ENCODE measurements at places on chromosomes 1 and 21.
A peak's percentile ranks its signal among the peaks of the same experiment; 100 is the strongest.

DNA sequence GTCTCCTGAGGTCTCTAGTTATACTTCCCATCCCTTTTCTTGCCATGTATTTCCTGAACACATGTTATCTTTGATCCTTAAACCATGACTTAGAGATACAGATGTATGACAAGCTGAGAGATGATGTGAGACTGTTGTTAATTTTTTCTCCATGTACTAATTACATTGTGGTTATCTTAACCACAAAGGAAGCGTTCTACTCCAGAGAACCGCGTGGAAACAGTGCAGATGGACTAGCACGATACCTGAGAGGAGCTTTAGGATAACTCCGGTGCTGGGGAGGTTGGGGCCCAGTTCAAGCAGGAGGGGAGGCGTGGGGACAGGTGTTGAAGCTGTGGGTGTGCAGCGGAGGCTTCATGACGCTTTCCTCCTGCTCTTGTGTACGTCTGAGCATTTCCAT is 17.5 kb downstream of the PDE9A start:
- no peak for DNase-seq

DNA sequence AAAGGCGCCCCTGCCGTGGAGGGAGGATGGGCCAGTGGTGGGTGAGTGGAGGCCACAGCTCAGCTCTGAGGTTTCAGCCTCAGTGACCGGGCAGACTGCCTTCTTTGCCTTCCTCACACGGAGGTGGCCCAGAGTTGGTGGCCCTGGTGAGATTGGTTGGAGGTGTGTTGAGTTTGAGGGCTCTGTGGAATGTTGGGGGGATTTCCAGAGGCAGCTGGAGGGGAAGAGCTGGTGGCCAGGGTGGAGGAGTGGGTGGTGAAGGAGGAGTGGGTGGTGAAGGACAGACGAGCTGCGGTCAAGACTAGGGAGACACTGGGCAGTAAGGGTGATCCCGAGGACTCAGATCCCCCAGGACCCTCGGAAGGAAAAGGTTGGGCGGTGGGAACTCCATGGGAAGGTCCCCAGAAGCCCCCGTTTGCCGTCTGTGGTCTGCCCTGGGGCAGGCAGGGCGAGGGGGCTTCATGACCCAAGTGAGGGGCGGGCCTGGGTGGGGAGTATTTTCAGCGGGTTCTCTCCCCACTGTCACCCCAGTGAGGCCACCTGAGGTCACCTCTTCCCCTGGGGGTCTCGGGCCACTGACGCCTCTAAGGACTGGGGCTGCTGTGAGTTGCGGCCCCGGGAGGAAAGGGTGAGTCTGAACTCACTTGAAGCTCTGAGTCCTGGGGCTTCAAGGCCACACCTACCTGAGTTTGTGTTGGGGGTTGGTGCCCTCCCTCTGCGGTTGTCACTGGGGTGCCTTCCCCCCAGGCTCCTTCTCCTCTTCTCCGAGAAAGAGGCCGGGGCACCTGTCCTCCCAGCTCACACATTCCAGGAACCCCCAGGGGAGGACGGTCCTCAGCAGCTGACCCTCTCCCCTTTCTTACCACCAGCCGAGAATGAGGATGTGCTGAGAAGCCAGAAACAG is 22.7 kb upstream of the PIK3CD start:
- DNase-seq: no peak

DNA sequence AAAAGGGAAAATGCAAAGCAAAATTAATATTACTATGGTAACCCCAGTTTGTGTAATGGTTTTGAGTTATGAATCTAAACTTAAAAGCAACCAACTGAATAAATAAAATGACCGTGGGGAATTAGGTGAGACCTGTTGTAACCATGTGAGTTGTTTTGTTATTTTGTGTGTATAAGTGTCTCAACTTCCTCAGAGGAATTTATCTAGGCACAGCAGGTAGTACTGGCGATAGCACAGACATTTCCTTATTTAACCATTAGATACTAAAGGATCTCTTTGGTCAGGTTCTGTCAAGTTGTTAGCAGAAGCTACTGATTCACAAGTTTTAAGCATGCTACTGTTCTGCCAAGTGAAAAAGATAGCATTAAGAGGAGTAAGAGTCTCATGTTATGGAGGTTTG is 39.3 kb upstream of the LRRC7 start:
- DNase-seq: no peak

DNA sequence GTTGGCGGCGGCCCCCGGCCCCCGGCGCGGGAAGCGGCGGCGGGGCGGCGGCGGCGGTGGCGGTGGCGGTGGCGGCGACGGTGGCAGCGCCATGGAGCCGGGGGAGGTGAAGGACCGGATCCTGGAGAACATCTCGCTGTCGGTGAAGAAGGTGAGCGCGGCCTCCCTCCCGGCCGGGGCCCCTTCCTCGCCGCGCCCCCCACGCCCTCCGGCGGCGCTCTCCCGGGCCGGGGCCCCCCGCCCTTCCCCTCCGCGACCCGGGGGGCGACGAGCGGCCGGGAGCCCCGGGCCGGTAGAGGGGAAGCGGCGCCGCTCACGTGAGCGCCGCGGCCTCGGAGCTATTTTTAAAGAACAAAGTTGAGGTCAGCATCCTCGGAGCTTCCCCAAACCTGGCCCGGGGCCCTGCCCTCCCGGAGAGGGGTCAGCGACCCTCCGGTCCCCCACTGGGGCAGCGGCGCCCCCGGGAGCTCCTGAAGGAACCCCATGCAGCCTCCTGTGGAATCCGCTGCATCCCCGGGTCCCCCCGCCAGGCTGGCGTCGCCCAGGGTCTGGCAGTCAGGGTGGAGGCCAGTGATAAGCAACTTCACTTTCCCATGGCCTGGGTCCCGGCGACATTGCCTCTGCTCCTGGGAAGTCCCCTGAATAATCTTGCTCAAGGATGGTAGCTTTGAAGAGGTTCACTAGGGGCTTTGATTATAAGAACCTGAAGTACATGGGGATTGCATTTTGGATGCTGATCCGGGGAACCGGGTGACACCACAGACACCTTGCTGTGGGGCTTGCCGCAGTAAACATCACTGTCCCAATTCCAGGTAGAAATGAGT is 560 bp downstream of the PLEKHM2 start:
- peak; percentile 29 for DNase-seq

GRCh38 chr1:202915146-202915545 is 11.9 kb downstream of the KLHL12 start:
- DNase-seq: no peak

DNA sequence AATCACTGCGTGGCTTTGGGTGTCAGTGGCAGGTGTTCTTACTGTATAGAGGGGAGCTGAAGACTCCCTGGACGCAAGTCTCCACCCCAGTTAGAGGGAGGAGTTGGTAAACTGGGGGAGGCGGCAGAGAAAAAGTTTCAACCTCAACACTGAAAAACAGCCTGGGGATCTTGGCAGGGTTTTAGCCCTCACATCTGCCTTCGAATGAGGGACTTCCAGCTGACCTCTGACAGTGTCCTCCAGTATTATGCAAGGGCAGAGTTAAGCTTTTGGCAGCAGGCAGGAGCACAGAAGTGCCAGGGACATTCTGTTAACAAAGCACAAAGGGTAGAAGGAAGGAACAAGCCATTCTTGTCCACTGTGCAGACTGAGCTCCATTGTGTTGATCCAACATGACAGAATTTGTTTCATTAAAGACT is 41.2 kb upstream of the RAB4A start:
- DNase-seq: peak; percentile 35

All from AML-193 (cell line).